RWPE1 (cell line): ENCODE measurements at places on chromosomes 6 and 20.

DNA sequence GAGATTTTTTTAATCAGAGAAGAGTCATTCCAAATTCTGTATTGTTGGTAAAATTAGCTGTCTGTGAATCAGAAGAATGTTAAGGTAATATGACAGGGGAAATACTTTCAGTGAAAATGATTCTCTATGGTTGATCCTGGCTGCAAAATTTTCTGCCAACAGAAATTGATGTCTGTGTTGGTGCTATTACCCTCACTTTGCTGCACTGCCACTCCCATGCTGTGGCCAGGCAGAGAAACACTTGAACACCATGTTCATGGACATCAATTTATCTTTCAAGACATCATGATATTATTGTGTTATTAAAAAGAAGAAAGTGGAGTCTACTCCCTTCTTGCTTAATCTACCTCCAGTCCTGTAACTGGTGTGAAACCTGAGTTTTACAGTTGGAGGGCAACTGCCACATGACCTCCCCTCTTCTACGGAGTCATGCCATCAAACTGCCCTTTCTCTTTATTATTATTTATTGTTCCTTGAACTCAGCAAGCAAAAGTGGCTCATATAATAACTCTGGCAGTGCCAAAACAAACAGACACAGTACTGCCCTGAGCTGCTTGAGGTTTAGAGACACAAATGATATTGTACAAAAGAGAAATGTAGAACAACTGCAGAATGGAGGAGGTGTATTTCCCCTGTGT lies 288.0 kb upstream of the JAG1 start:
- DNase-seq: no peak

DNA sequence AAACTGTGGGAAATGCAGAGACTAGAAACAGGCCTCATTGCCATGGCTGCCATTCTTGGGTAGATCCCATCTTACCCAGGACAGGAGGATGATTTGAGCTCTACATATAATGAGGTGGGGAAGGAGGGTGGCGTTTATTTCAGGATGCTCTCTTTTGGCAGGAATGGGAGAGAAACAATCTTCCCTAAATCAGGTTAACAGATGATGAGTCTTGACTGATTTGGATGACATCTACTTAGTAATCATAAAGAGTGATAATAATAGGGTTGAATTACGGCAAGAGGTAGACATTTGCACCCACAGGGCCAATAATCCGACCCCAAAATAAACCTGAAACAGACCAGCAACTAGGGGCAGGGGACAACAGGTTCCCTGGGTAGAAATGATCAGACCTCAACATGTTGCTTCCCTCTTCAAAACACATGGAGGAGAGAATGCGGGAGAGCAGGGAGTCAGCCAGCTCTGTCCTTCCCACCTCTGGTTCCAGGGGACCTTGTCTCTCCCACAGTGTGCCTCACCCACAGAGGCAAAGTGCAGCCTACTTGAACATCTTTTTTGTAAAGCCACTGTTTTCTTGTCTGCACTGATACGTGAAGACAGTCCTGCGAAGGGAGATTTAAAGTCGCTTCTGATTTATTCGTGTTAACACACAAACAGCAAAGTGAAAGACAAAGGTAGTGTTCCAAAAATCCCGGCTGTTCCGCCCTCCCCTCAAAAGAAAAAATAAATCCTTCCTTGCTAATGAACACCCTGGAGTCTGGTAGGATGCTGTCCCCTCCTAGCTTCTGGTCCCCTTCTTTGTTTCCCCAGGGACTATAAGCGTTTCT lies 3.9 kb downstream of the FOXQ1 start:
- no peak for DNase-seq

GRCh38 chr20:62307226-62308101 lies 4.7 kb downstream of the ADRM1 start:
- no peak for DNase-seq

DNA sequence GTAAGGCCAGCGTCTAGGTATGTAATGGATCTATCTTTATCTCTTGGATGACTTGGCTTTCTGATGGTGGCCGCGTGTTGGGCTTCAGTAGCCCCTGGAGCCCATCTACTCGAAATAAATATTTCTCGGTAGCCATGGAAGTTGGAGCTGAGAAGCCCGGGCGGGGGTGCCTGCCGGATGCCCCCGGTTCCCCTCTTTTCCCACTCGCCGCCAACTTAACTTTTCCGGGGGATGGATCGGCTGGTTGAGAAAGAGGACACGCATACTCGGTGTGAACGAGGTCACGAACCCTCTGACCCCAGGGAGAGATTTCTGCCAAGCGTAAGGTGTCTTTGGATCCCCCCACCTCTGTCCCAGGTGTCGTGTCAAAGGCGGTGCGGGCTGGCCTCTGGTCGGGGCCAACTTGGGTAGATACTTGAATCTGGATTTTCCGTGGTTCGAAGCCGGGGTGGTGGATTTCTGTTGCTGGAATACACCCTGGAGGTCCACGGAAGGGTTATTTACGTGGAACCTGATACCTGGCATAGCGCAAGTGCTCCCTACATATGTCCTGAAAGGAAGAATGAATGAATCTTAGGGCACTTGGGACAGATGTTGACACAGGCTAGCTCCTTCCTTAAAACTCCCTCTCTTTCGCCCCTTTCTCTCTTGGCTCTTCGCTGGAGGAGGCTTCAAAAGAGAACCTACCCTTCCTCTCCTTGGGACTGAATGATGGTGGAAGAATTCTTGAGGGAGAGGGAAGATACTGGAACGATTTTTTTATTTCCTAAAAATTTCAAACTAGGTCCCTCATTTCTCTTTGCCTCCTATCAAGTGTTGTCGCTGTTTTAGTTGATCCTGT lies 996 bp downstream of the DOK5 start:
- no peak for DNase-seq

DNA sequence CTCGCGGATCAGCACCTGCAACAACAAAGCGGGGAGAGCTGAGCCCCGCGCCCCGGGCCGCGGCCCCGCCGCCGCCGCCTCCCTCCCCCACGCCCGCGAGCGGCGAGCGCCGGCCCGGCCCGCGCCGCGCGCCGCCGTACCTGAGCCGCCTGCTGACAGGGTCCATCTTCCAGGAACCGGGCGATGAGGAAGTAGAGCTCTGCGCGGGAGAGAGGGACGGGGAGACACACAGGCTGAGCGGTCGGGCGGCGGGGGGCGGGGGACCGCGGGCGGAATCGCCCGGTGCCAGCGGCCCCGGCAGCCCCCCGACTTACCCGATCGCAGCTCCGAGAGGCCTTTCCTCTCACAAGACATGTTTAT lies 359 bp downstream of the PHIP start:
- DNase-seq: peak; percentile 44

DNA sequence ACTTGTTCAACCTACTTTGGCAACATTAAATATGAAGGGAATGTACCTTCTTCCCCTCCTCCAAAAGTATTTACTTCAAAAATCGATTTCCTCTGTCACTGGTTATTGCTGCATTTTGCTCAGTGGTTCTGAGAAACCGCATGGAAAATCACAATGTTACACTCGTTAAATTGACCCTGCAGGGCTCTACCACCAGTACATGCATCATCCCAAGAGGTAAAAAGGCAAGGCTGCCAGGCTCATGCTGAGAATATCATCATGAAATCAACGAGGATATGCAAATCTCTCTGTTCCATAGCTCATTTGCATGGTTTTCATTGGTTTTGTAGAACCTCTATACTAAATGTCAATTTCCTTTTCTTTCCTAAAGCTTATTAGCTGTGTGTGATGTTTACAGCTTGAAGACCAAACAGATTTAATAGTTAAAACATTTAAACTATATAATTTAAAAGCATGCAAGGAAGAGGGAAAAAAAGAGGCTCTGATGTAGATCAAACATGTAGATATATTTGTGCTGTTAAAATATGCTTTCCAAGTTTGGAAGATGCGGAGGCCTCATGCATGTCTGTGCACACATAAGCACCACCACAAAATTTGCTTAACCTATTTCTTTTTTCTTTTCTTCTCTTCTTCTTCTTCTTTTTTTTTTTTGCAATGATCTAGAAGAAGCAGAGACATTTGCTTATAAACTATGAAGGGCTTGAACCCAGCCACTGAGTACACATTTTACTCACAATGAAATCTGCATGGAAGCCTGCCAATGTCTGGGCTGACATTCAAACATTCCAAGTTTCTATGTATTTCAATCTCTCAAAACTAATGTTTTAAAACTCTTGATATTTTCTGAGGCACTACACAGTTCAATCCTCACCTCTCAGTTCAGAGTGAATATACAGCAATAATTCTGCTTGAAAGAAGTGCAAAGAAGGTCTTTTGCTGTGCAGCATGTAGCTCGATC lies 194.0 kb downstream of the GMPR start:
- no peak for DNase-seq

DNA sequence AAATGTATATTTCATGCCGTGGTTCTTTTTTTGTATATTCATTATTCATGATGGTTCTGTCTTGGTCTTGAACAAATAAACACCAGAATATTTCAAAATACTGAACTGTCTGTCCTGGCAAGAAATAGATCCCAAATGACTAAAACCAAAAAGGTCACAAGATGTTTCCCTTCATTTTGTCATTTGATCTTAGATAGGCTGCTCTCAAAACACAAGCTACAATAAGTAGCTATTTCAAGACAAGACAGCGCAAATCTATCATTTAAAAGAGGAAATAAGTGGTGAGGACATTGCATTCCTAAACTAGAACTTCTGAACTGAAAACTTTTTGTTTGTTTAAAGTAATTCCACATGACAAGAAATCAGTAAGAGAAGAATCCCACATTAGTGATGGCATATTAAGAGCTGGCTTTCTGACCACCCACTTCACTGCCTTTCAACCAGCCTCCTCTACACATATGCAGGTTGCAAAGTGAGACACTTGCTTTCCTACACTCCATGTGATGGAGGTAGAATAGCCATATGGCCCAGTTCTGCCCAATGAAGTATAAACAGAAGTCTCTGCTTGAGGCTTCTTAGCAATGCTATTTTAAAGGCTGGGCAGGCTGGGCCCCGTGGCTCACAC lies 54.4 kb upstream of the CCDC28A start:
- DNase-seq: no peak

DNA sequence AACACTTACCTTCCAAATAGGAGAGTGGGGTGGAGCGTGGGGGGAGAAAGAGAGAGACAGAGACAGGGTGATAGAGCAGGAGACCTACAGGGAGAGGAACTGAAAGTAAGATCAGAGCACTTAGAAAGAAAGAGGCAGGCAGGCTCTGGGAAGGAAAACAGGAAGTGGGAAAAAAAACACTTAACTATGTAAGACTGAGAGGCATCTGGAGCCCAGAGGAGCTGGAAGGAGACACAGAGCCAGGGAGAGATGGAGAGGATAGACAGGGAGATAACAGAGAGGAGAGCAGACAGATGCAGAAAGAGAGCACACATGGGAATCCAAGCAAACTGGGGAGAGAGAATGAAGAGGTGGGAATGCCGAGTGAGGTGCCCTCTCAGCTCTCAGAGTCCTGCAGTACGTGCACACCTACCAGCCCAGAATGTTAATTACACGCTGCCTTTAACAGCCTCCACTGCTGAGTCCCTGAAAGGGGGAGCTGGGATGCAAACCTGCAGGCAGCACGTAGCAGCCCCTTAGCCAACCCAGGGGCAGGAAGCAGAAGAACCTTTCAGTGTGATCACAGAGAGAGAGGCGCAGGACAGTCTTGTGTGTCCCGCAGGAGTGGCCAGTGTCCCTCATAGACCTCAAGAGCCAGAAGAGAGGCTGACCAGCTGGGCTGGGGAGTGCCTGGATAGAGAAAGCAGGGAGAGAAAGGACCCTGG lies 132.7 kb upstream of the LRFN2 start:
- no peak for DNase-seq

- DNase-seq: no peak
Measured at GRCh38 chr6:30129265-30130178, 6.4 kb upstream of the TRIM40 start.

- peak; percentile 75 for DNase-seq
Measured at GRCh38 chr20:54062812-54063280, 7.5 kb downstream of the BCAS1 start.

DNA sequence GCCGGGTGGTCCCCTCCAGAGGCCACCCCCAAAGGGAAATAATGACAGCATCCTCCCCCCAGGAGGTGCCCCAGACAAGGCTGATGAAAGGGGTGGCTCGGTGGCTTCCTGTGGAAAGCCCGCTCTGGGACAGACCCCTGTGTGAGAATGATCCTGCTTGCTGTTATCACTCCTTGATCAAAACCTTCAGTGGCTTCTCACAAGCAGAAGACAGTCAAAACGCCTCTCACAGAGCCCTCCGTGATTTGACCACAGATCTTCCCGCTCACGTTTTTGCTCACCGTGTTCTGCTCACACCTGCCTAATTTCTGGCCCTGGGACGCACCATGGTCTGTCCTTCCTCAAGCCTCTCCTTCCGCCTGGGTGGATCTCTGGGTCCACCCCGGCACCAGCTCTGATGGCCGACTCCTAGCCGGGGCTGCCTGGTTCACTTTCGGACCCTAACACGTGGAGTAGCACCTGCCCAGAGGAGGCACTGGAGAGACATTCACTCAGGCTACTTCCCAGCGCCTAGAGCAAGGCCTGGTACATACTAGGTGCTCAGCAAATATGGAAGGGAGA lies 210.4 kb downstream of the ANKRD60 start:
- DNase-seq: no peak

DNA sequence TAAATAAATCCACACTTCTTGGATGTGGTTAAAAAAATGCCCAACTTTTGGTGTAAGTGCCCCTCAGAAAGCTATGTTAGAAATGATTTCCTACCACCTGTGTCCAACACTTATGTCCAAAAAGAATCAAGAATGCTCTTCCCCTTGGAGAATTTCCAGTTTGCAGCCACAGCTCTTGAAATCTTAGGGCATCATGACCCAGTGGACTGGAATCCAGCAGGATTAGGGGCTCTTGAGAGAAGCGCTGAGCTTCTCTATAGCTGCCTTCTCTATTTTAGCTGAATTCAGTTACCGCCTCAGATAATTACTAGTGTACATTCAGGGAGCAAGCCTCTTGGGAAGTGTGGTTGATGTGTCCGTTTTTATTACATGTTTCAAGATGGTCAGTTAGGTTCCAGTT lies 2.5 kb downstream of the PHACTR1 start:
- no peak for DNase-seq

GRCh38 chr20:10673176-10673841 lies 490 bp downstream of the JAG1 start:
- DNase-seq: no peak

DNA sequence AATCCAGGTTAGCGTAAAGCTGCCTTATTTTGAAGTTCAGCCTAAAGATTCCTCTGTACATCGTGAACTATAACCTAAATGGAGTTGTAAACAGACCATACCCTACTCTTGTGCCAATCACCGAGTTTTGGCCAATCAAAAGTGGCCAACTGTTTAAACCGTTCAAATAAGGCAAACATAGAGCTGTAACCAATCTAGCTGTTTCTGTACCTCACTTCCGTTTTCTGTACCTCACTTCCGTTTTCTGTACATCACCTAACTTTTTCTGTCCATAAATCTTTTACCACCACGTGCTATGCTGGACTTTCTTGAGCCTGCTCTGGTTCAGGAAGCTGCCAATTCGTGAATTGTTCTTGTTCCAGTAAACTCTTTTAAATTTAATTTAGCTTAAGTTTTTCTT lies 39.7 kb downstream of the LBP start:
- DNase-seq: no peak
